ENCODE measurements at places on chromosomes 4 and X.

DNA sequence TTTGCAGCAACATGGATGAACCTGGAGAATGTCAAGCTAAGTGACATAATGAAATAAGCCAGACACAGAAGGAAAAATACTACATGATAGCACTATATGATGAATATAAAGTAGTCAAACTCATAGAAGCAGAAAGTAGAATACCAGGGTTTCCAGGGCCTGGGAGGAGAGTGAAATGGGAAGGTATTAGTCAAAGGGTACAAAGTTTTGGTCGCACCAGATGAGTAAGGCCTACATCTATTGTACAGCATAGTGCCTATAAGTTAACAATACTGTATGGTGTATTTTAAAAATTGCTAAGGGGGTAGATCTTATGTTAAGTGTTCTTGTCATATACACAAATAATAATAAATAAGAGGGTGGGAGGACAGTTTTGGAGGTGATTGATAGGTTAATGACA, 41.5 kb downstream of the ENOX2 start:
- DNase-seq, result no peak

- DNase-seq, result peak; percentile 90
Observed at GRCh38 chr4:48195374-48195773, 61.3 kb upstream of the TXK start.

- no peak for DNase-seq
Observed at GRCh38 chrX:85017721-85018120, 14.0 kb downstream of the APOOL start.

DNA sequence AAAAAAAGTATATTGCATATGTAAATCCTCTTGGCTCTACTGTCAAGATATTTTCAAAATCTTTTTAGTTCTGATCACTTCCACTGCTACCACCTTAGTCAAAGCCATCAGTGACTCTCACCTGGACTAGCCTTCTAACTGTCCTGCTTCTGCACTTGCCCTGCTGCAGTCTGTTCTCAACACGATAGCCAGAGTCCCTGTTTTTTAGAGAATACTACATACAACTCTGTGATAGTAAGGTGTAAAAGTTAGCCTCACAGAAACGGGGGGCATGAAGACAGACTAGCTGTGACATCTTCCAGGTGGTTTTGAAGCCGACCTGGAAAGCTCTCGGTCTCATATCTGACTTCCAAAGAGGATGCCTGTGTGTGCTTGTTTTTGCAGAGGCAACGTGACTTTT, 24.7 kb downstream of the EIF2S3 start:
- DNase-seq, result no peak

GRCh38 chr4:56181140-56181953, 205.9 kb downstream of the AASDH start:
- DNase-seq, result no peak

DNA sequence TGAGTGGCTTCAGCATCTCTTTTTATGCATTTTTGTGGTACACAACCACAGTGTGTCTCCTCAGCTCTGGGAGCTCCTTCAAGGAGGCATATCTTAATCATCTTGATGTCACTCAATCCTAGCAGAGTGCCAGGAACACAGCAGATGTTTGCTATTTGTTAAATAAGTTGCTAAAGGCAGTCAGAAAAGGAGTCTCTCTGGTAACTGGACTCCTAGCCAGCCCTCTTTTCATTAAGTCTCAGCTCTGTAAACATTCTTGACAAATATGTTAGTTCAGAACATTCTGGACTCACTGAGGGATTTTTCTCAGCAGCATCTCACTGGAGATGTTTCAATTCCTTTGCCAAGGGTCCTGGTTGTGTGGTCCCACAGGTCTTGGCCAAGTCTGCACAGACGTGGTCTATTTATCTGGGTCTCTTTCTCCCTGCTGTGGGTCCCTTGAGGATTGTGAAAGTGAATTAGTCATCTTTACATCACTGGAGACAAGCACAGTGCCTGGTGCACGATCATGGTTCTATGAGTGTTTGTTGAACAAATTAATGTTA, 20.3 kb upstream of the FAM9C start:
- DNase-seq, result no peak

DNA sequence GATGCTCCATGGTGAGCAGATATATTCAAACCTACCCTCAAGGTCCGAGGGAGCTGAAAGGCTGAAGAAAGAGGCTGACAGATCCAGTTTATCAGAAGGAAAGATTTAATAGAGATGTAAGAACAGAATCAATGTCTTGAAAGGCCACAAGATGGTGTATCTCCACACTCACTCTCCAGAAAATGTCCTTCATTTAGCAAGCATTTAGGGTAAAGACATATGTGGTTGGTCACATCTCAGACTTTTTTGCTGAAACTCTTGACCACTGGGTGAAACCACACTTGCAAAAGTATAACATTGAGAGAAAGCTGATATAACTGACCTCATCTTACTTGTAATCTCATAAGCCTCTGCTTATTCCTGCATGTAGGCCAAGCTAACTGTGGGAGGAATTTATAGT, 745.8 kb upstream of the GALNTL6 start:
- no peak for DNase-seq

- peak; percentile 23 for DNase-seq
Observed at GRCh38 chrX:136577552-136577951, 45.5 kb downstream of the VGLL1 start.

DNA sequence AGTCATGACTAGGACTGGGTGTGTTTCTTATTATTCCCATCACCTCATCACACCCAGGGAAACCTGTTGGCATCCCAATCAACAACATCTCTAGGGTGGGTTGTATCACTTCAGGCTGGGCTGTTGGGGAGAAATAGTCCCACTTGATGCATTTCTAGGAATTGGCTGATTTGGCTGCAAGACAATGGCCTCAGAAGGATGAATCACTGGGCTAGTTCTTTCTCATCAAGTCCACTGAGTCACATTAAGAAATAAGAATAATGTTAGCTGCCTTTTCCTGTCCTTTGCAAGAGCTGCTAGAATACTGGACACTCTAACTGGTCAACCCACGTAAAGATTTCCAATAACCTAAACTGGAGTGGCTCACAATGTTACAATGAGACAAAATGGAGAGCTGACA, 104.2 kb downstream of the CHRDL1 start:
- no peak for DNase-seq

DNA sequence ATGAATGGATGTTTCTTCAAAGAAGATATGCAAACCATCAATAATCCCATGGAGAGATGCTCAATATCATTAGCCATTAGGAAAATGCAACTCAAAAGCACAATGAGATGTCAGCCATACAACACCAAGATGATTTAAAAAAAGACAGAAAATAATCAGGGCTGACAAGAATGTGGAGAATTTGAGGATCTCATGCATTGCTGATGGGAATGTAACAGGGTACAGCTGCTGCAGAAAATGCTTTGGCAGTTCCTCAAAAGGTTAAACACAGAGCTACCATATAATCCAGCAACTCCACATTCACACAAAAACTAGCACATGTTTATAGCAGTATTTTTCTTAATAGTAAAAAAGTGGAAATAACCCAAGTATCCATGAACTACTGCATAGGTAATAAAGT, 110.5 kb upstream of the ZNF518B start:
- no peak for DNase-seq

GRCh38 chr4:10161840-10162239, 45.2 kb upstream of the WDR1 start:
- no peak for DNase-seq

DNA sequence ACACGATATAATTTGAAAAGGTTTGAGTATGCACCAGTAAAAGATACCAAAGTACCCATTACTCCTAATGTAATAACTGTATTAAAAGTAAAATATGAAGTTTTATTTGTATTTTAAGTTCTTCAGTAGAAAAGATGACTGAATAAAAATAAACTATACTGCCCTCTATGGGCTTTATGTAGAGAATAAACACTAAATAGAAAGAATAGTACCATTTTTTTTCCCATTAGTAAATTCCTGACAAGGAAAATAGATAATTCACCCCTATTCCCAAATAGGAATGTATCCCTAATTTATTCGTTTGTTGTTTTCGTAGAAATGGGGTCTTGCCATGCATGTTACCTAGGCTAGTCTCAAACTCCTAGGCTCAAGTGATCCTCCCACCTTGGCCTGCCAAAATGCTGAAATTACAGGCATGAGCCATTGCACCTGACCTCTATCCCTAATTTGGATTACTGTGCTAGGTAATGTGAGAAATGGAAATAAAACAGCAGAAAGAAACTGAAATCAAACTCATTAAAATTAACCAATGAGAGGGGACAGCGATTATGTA, 73.6 kb upstream of the COX18 start:
- no peak for DNase-seq

DNA sequence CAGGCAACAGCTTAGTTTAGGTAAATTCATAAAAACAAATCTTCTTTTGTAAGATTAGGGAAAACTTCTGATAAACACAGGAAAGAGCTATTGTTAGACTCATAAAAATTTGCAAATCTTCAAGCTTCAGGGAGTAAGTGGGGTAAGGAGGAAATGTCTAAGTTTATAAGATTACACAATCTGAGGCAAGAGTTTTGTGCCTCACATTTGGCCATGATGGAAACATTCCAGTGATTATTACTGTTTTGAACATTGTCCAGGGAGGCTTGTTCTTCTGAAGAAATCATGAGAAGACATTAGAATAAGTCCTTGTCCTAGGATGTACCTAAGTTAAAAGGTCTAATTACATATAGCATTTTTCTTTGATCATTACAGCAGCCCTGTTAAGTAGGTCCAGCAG, 72.8 kb downstream of the MAOB start:
- no peak for DNase-seq

DNA sequence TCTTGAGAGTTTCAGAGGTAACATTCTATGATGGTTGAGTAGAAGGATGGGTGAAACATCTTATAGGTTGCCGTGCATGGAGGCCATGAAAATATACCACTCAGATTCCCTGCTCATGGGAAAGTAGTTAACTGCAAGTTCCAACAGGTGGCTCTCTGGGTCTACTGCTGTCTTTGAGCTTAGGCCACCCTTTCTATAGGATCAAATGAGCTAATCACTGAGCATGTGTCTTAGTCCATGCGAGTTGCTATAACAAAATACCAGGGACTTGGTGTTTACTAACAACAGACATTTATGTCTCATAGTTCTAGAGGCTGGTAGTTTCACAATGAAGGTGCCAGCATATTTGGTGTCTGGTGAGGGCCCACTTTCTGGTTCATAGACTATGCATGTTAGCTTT, 144.8 kb upstream of the UNC5C start:
- DNase-seq, result peak; percentile 16

- DNase-seq, result no peak
Observed at GRCh38 chrX:24777660-24778059, 83.9 kb downstream of the POLA1 start.

DNA sequence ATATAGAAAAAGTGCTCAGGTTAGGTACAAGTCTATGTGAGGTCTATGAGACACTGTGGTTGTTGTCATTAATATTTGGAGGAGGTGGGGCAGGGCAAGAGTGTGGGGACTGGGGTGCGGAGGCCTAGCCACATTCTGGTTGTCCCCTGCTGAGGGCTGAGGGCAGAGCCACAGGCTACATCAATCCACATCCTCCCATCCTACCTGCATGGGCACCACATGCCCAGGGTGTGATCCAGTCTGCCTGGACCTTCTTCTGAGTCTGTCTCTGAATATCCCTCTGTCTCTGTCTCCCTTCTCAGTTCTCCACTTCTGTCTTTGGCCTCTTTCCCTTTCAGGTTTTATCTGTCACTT, 1.2 kb upstream of the GATA1 start:
- DNase-seq, result no peak

GRCh38 chr4:156756118-156756517, 215.5 kb downstream of the PDGFC start:
- no peak for DNase-seq

DNA sequence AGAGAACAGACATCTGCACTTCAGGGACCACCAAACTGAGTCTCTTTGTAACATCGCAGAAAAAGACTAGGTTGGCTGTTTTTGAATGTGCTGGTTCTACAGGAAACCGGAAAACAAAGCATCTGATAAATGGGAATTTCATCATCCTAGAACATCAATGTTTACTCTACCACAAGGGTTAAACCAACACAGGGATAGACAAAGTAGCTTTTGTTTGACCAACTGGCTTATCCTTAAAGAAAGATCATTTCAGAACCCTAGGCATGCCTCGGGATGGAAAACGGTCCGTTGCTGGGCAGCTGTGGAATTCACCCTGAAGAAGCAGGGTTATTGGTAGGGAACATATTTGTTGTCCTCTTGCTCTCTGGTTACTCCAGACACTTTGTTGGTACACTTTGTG, 2355.5 kb upstream of the AGA start:
- DNase-seq, result no peak

DNA sequence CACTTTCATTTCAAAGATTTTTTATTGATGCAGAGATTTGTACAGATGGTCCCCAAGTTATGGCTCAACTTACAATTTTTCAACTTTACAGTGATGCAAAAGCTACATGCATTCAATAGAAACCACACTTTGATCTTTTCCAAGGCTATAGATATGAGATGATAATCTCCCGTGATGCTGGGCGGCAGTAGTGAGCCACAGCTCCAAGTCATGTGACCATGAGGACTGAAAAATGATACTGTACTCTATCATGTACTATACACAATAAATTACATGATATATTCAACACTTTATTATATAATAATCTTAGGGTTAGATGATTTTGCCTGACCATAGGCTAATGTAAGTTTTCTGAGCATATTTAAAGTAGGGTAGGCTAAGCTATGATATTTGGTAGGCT, 14.0 kb upstream of the GASK1B start:
- DNase-seq, result no peak

- DNase-seq, result no peak
Observed at GRCh38 chr4:37985730-37986275, 25.6 kb downstream of the PTTG2 start.

GRCh38 chrX:100315566-100315965, 94.5 kb downstream of the PCDH19 start:
- no peak for DNase-seq

DNA sequence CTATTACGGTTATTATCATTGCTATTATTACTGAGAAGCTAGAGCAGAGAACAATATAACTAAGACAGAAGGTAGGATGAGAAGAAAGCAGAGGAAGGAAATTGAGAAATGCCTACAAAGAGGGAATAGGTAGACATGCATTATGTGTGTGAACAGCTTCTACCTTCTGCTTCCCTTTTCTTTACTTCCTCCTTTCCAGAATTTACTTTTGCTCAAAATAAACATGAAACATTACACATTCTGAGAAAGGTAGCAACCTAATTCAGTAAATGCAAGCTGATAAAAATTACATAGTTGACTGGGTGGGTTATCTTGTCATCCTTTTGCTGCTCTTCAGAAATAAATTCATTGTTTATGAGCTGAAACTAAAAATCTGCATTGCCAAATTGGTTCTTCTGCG, 54.6 kb downstream of the AMOT start:
- DNase-seq, result no peak

DNA sequence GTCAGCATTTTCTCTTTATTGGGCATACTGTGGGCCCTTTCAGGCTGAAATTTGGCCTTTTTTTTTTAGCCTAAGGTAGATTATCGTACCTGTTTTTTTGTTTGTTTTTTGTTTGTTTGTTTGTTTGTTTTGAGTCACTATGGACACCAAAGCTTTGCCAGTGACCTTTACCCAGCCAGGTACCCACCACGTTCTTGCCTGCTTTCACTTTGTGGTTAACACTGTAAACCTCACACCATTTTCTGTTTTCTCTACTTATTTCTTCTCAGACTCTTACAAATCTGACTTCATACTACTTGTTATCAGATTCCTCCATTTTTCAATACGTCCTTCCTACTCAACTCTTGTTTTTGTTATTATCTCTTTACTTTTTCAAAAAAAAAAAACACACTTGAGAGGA, 81.5 kb downstream of the ZNF674 start:
- DNase-seq, result no peak

Data from COR-L47 (cell line).